ENCODE measurements at places on chromosomes 16 and 17. TPM values are rescaled to one million over a fixed set of nuclear protein-coding genes. Genes with fewer than 3 reads are reported as not detected.
A peak's percentile ranks its signal among the peaks of the same experiment; 100 is the strongest.

DNA sequence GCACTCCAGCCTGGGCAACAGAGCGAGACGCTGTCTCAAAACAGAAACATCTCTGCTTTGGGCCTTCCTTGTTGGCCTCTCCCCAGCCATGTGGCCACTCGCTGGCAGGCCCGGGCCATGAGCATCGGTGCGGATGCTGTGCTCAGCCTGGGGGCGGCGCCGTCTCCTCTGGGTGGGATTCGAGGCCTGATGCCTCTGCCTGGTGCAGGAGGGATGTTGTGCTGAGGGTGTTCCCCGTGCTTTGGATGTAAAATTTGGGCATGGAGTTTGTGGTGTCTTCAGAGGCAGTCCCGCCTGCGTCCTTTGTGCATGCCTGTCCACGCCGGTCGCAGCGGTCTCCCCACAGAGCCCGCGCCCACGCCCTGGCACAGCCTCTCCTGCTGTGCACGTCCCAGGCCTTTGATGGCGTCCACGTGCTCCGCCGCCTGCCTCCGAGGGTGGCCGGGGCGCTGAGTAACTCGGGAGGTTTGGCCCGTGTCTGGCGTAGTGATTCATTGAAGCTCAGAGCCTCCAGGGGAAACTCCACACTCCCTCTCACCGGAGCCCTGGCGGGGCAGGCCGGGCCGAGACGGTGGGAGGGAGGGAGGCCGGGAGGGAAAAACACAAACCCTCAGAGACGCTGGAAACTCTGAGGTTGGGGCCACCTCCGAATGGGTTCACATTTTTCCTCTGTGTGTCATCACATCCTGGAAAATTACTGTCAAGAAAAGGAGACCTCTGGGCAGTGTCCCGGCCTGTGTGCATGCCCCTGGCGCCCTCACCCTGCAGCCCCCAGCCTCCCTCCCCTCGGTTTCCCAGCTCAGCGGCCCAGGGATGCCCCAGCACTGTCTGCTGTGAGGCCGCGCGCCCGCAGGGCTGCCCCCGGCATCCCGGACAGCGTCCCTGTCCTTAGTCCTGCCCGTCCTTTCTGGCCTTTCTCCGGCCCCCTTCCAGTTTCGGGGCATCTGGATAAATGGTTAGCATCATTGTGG is 19.0 kb downstream of the CENPX start:
- peak overlapping the region; percentile 63 for H3K27ac ChIP-seq
- H3K4me1 ChIP-seq, result peaks cover 57% of the 10 kb centered on the region
- no peaks in the 10 kb centered on the region for H3K27me3 ChIP-seq
- H3K36me3 ChIP-seq, result no peaks in the 10 kb centered on the region
- DNase-seq, result peak; percentile 99
- H3K4me3 ChIP-seq, result no peak overlapping the region

DNA sequence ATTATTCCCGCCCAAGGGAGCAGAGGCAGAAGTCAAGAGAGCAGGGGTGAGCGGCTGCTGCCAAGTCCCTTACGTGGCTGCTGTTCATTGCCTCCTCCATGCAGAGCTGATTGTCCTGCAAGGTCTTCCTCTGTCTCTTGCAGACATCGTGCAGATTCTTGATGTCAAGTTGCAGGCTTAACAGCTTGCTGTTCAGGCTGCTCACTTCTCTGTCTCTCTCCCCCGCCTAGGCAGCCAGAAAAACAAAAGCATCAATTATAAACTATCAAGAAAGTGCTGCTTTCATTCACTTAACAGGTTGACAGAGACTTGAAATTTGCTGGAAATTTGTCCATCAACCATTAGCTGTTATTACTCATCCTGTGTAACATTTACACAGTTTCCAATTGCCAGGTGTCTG is 7.3 kb downstream of the PMFBP1 start:
- no peaks in the 10 kb centered on the region for H3K36me3 ChIP-seq
- no peak overlapping the region for H3K4me3 ChIP-seq
- no peaks in the 10 kb centered on the region for H3K4me1 ChIP-seq
- 0 out of 2 replicates have a peak, but pooled peaks cover 2% of the 10 kb centered on the region for H3K27me3 ChIP-seq

DNA sequence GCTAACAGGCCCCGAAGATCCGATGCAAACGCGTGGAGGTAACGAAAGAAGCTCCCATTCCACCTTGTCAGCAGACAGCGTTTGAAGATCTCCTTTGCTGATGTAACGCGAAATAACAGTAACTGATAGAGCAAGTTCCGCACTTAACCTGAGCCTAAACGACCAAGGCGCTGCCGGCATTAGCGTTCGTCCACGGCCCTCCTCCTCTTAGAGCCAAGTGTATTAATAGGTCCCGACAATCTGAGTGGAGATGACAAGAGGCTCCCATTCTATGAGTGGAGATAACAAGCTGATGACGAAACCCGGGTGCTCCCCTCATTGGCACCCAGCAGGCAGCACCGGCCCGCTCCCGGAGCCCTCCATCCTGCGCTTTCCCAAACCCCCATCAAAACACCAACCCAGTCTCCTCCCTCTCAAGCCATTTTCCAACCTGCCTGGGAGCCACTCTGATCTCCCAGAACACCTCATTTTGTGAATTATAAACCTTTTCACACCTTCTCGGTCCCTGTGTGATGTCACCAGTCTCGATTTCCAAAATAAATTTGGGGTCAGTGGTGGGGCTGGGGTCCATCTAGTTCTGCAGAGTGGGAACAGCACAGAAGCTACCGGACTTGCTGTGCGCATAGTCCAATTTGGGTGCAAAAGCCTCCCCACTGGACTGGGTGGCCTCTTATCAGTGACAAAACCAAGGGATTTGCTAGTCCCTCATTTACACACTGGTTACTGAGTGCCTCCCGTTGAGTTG is 35.4 kb upstream of the ARL4D start:
- H3K4me1 ChIP-seq, result peaks cover 33% of the 10 kb centered on the region
- peaks cover 5% of the 10 kb centered on the region for H3K36me3 ChIP-seq
- no peak overlapping the region for H3K4me3 ChIP-seq
- no peak for DNase-seq

- H3K4me3 ChIP-seq, result no peak overlapping the region
- no peaks in the 10 kb centered on the region for H3K36me3 ChIP-seq
- H3K27me3 ChIP-seq, result no peaks in the 10 kb centered on the region
- H3K27ac ChIP-seq, result no peak overlapping the region
Observed at GRCh38 chr17:14161419-14161818, 75.2 kb downstream of the CDRT15 start.

- no peak for DNase-seq
- H3K4me1 ChIP-seq, result no peaks in the 10 kb centered on the region
- H3K36me3 ChIP-seq, result peaks cover 39% of the 10 kb centered on the region
- no peak overlapping the region for H3K27ac ChIP-seq
- no peaks in the 10 kb centered on the region for H3K27me3 ChIP-seq
- no peak overlapping the region for H3K4me3 ChIP-seq
Observed at GRCh38 chr16:14600164-14600563, 29.9 kb downstream of the PARN start.

GRCh38 chr17:82839617-82840292 is at the start of gene ZNF750:
TSS of gene ZNF750 (minus strand) at chr17:82840022. CDS start at chr17:82832454, 7,568 bp downstream.
- H3K27me3 ChIP-seq, result no peaks in the 10 kb centered on the region
- no peak within 1 kb of the TSS for H3K4me3 ChIP-seq
- DNase-seq, result no peak
- peaks cover 6% of the 10 kb centered on the region for H3K36me3 ChIP-seq

DNA sequence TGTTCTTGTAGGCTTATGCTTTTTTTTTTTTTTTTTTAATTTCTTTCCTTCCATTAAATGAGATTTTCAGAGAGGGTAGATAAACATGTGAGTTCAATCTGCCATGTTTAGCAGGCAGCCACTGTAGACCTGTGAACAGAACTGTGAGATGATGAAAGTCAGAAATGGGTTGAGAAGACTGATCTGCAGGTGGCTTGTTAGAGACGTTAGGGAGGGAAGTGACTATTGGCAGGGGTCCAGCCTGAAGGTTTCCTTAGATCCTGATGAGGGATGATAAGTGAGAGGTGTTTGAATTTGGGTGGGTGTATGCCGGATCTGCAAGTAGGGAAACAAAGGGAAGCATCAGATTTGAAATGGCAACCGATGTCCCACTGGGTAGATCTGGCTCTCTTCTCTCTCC is 157.8 kb downstream of the HS3ST3B1 start:
- peaks cover 6% of the 10 kb centered on the region for H3K4me1 ChIP-seq
- no peaks in the 10 kb centered on the region for H3K36me3 ChIP-seq
- no peak overlapping the region for H3K27ac ChIP-seq
- H3K27me3 ChIP-seq, result no peaks in the 10 kb centered on the region
- H3K4me3 ChIP-seq, result no peak overlapping the region
- no peak for DNase-seq

GPR139 gene
- total RNA-seq, result not detected

GRCh38 chr16:20409398-20410120 is at the start of gene ACSM5:
TSS of gene ACSM5 (plus strand) at chr16:20409534. CDS start at chr16:20411485, 1,951 bp downstream.
- H3K27me3 ChIP-seq, result no peaks in the 10 kb centered on the region
- no peak within 1 kb of the TSS for H3K4me3 ChIP-seq
- H3K27ac ChIP-seq, result no peak within 1 kb of the TSS
- no peaks in the 10 kb centered on the region for H3K4me1 ChIP-seq
- no peak for DNase-seq

KRTAP17-1 gene
- not detected for total RNA-seq

DNA sequence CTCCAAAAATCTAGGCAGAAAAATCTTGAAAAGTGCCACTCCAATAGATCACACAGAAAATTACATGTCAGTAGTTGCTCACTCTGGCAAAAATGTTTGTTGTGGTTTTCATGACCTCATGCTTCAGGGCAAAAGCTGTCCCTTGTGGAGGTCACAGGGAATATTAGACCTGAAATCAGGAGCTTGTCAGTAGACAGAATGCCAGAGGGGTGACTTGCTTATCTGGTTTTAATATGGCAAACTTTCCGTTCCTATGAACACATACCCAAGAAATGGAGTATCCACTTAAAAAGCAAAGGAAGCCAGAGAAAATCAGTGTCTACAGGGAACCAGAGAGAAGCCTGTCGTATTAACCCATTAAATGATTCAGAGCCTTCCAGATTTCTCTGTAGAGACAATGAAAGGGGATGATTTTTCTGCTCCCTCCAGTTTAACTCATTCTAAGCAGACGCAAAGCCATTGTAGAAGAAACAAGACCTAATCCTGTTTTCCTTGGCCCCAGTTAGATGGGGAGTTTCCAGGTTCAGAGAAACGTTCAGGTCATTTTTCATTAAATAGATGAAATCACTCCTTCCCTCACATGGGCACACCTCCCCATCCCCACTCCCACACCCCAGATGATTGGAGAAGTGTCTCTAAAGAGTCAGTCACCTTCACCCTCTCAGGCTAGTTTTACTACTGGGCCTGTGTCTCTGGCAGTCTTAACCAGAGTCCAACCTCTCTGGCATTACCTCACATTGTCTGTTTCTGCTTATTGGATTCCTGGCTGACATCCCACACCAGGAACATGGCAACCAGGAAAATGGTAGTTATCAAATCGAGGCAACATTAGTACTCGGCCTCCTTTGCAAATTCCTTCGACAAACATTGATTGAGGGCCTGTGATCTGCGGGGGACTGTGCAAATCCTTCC is 6.0 kb downstream of the SOX9 start:
- no peak overlapping the region for H3K27ac ChIP-seq
- peak; percentile 60 for DNase-seq
- no peak overlapping the region for H3K4me3 ChIP-seq
- H3K36me3 ChIP-seq, result peaks cover 25% of the 10 kb centered on the region

LDAF1 gene
- total RNA-seq, result 33.5 TPM

C1QBP gene
- 411 TPM for total RNA-seq

DNA sequence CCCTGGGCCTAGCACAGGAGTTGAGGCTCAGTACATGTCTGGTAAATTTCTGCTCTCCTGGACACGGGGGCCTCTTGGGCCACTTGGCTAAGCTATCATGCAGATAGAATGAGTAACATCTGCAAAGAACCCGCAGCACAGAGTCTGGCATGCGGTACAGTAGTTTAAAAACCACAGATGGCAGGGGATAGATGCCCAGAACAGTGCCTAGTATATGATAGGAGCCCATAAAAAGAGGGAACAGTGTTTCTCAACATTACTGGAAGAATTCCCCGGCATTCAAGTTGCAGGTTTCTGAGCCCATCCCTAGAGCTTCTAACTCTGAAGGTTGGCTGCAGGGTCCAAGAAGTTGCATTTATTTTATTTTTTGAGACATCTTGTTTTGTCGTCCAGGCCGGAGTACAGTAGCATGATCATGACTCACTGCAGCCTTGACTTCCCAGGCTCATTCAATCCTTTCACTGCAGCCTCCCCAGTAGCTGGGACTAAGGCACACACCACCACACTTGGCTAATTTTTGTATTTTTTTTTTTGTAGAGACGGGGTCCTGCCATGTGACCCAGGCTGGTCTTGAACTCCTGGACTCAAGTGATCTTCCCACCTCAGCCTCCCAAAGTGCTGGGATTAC is 5.8 kb downstream of the CDIPT start:
- H3K27ac ChIP-seq, result no peak overlapping the region
- H3K4me3 ChIP-seq, result no peak overlapping the region
- H3K4me1 ChIP-seq, result 0 out of 2 replicates have a peak, but pooled peaks cover 5% of the 10 kb centered on the region
- H3K27me3 ChIP-seq, result no peaks in the 10 kb centered on the region

CCT6B gene
- 1.9 TPM for total RNA-seq

MNT gene
- total RNA-seq, result 3.5 TPM

DNA sequence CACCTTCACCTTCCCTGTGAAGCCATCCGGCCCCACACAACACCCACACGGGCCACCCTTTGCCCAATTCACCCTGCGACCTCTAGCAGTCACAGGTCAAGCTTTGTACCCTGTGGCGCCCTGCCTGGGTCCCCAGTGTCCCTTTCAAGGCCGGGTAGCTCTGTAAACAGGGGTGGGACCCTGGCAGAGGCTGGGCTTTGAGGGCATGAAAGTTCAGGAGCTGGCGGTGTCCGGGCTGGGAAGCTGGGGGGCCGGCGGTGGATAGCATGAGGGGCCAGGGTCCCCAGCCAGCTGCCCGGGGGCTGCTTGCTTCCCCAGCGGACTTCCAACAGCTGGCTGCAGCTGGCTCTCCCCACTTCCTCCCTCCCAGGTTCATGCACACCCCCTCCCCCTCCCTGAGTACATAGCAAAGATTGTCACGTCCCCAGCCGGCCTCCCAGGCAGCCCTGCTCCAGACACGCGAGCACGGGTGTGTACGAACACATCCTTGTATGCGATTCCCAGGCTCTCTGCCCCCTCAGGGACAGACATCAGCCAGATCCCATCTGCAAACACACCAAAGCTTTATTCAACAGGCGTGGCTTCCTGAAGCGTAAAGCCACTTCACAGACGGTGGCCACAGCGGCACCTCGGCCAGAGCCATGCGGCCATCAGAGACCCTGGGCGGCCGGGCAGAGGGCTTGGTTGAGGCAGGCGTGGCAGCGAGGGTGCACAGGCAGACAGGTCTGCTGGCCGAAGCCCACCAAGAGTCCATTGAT is 8.2 kb downstream of the NTHL1 start:
- no peak overlapping the region for H3K4me3 ChIP-seq
- DNase-seq, result peak; percentile 84
- H3K36me3 ChIP-seq, result peaks cover 60% of the 10 kb centered on the region
- H3K27ac ChIP-seq, result peak overlapping the region; percentile 60
- H3K4me1 ChIP-seq, result peaks cover 75% of the 10 kb centered on the region
